MG63 (cell line): ENCODE measurements at places on chromosomes 12 and 14.
A peak's percentile ranks its signal among the peaks of the same experiment; 100 is the strongest.

- DNase-seq: no peak
Measured at GRCh38 chr12:91628656-91629055, 446.0 kb upstream of the DCN start.

GRCh38 chr12:12425616-12426015, 68.7 kb downstream of the BORCS5 start:
- no peak for DNase-seq

DNA sequence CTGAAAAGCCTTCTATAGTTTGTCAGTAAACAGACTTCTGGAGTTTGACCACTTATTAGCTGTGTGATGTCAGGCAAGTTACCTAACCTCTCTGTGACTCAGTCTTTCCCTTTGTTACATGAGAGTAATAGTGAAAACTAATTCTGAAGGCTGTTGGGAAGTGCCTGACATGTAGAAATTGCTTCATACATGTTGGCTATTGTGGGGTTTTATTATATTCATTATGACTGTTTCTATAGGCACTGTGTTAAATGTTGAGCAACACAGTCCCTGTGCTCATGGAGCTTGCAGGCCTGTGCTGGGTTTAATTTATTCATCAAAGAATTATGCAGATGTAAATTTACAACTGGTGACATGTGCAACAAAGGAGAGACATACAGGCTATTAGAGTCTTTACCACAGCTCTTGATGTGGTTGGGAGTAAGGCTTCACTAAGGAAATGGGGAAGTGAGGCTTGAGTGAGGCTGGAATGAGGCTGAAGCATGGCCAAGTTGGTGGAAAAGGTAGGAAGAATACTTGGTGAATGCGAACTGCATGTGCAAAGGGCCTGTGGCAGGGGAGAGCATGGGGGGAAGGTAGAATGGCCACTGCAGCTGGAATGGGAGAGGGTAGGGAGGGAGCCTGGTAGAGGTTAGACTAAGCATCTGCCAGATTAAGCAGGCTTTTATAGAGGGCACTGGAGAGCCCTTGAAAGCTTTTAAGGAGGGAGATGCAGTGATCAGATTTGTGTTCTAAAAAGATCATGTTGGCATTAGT, 236.4 kb upstream of the CRY1 start:
- no peak for DNase-seq

DNA sequence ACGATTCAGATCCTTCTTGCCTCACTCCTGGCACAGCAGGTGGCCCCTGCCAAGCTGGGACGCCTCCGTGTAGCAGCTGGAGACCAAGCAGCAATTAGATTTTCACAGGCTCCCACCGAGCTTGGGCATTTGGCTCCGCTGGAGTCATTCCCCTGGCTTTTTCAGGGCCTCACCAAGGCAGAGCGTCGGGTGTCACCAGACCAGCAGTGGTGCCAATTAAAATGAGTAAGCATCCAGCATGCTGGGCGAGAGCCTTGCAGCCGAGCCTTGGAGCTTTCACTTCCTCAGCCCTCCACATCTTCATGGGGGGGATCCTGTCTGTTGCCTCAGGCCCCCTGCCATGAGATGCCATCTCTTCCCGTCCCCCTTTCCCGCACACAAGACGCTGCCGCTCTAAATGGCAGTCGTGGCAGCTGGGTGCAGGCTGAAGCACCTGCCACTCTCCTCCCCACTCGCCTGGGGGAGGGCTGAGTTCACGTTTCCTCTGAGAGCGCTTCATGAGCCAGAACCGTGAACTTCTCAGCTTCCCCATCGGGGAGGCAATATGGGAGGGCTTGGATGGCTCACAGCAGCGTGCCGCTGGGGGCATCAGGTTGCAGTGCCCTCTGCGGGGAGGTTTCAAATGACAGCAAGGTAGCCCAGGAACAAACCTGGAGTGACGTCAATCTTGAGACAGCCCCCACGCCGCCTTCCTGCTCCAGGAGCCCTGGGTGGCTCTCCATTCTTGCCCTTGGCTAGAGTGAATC, 11.7 kb downstream of the TPCN1 start:
- peak; percentile 90 for DNase-seq

- DNase-seq: no peak
Measured at GRCh38 chr14:103721334-103722120, 5.9 kb downstream of the ZFYVE21 start.

DNA sequence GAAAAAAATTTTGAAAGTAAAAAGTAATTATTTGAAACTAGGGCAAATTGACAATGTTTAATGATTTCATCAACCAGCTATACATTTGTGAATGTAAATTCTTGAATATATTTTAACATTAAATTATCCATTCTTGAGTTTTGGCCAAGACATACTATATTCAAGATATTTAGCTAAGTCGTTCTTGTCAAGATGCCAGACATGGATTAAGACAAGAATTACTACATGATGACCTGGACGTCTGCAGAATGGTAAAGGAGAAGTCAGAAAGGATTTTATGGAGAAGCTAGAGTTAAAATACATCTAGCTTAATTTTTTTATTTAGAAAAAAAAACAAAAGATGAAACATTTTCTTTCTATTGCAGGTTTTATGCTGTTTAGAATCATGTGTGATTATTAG, 255.8 kb downstream of the TMTC2 start:
- DNase-seq: no peak

DNA sequence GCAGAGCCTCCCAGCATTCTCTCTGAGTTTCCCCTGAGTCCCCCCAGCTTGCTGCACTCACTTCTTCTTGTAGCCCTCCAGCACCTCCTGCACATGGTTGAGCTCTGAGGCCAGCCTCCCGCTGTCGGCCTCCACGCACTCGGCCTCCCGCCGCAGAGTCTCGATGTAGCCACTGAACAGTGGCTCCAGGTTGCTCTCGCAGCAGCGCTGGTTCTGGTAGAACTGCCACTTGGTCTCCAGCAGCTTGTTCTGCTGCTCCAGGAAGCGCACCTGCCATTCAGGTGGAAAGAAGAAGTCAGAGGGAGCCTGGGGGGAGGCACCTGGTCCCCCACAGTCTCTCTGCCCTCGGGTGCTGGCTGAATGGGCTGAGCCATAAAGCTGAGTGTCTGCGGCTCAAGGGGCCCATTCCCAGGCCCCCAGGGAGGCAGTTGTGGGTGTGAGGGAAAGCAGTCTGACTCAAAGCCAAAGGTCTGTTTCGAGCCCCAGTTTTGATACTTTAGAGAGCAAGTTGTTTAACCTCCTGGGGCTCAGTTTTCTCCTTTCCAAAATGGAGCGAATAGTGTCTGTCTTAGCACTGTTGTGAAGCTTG, 2.3 kb downstream of the KRT85 start:
- DNase-seq: no peak

GRCh38 chr12:25249931-25250738, 594 bp downstream of the KRAS start:
- DNase-seq: peak; percentile 48

- DNase-seq: no peak
Measured at GRCh38 chr14:62654641-62655040, 390.6 kb downstream of the KCNH5 start.

- DNase-seq: no peak
Measured at GRCh38 chr12:10829994-10830393, 3.8 kb upstream of the TAS2R10 start.

DNA sequence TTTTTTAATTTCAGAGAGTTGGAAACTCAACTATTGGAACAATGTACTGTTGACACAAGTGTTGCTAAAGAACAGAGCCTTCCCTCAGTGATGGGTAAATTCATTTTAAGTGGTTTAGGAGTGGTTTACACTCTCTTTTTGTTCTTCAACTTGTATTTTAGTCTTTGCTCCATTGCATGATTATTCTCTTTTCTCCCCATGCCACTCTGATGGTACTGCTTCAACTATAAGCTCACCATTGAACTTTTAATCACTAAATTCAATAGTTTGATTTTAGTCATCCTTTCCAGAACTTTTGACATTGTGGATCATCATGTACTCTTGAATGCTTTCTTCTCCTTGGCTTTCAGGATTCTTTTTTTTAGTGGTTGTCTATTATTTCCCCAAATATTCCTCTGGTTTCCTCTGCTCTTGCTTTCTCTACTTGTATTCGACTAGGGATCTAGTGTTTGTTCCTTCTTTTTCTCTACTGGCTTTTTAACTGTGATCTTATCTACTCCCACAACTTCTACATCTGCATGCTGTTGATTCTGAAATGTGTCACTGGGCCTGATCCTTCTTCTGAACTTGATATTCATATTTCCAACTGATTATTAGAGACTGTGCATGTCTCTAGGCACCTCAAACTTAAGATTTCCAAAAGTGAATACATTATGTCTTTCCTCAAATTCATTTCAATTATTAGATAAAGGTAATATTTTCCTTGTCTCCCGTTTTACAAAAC, 15.4 kb downstream of the ACTR10 start:
- no peak for DNase-seq

GRCh38 chr14:86604561-86604960, 1074.6 kb downstream of the FLRT2 start:
- no peak for DNase-seq

- peak; percentile 87 for DNase-seq
Measured at GRCh38 chr14:23366426-23366921, 1.5 kb upstream of the EFS start.

GRCh38 chr12:86213012-86213411, 43.2 kb downstream of the MGAT4C start:
- no peak for DNase-seq

GRCh38 chr14:65174783-65175182, 72.5 kb upstream of the MAX start:
- DNase-seq: no peak

- DNase-seq: peak; percentile 87
Measured at GRCh38 chr12:71955970-71956369, 17.3 kb downstream of the TPH2 start.

DNA sequence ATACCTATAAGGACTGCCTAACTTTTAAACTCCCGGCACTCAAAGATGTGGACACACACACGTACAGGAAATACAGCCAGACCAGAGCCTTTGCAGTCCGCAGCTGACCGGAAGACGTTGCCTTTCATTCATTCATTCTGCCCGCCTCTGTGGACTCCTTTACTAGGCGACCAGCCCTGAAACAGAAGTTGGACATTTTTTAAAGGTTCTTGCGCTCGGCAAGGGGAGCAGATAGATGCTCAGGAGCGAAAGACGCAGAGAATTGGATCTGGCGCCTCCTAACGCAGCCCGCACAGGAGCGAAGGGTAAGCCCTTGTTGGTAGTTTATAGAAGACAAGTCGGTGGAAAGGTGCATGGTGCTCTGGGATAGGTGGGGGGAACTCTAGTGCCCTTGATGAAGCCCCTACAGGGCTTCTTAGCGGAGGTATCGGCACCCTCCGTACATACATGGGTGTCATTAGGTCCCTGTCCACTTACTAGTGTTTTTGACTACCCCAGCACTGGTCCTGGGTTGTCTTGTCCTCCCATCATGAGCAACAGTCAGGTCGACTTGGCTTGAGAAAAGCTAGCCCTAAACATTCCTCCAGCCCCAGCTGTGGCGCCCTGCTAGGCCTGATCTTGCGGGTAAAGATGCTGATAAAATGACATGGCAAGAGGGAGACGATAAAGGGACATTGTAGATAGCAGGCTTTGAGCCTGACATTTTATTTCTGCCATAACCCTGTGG, at the start of gene KDM2B:
TSS of gene KDM2B (minus strand) at position 65 of the 727 bp plus-strand sequence. CDS start 112 bp downstream, outside the sequence.
- peak; percentile 58 for DNase-seq

DNA sequence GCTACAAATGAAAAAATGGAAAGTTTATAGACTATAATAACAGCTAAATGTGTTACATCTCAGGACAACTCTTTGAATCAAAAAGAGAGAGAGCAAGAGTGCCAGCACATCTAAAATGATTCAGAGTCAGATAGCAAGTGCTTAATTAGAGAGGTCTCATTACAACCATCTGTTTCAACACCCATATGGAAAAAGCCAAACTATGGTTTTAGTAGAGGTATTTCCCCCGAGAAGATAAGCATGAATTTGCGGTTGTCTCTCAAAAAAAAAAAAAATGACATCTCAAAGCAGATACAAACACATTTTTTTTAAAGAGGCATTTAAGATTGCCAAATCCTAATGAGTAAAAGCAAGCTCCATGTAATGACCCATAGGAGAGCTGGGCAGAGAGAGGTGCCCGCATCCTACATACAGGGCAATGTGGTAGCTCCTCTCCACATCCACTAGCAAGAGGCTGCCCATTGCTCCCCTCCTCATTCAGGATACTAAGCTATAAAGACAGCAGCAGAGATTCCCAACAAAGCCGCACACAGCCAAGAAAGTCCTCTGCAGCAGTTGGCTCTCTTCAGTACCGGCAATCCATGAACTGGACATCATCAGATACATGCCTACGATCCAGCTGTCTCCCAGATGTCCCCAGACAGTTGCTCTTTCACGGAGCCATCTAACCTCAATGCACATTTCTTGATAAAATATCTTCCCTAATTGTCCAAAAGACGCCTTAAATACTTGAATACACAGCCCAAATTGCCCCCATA, 100.4 kb downstream of the EFCAB11 start:
- DNase-seq: no peak
